MV-4-11 (cell line): ENCODE measurements at places on chromosomes 16 and 17.

DNA sequence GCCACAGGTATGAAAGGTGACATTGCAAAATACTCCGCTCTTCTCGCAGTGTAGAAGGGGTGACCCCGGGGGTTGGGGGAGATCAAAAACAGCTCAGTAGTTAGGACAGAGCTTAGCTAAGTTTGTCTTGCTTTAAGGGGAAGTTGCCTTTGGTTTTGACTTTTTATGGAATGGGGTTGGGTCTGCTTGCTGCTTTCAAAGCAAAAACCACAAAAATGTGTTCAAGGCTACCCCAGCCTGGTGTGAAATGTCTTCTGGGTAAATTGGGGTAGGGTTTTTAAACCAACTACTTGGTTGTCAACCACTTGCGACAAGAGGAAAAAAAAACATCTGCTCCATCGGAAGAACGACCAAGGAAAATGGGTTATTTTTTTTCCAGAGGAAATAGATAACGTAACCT lies 6.2 kb downstream of the FUS start:
- peak; percentile 81 for DNase-seq

- no peak for DNase-seq
Observed at GRCh38 chr16:73321853-73322252, 273.9 kb upstream of the ZFHX3 start.

DNA sequence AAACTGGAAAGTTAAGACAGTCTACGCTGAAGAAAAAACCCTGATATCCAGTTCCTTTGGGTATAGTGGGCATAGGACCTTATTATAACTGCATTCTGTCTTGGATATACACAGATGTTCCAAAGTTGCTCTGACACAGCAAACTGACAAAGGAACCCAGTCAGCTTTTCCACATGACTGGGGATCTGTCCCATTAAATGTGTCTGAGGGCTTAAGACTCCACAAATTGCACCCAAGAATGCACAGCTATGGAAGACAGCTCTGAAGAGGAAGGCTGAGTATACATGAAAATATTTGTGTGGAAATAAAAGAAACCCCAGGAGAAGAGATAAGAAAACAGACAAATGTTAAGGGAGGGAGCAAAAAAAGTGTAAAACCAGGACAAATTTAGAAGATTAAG lies 114.1 kb downstream of the SPAG9 start:
- no peak for DNase-seq

DNA sequence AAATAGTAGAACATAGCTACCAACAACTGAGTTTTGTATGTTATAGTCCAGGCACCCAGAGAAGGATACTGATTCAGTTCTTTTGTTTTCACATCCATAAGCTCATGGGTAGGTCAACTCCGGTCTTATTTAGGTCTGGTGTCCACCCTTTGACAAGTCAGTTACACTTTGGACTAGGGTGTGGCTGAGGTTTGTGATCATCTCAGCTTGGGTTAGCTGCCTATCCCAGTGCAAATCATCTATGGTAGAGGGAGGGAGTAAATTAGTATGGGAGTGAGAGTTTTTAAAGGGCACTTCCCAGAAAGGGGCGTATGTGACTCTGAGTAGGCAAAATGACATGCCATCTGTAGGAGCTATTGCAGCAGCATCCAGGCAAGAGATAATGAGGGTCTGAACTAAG lies 66.1 kb downstream of the TANC2 start:
- no peak for DNase-seq

- DNase-seq, result no peak
Observed at GRCh38 chr17:71482625-71483024, 638.2 kb upstream of the SOX9 start.

GRCh38 chr17:82449883-82450356 lies 632 bp downstream of the CYBC1 start:
- DNase-seq, result no peak

GRCh38 chr17:81396722-81397313 lies 1.6 kb downstream of the BAHCC1 start:
- no peak for DNase-seq

DNA sequence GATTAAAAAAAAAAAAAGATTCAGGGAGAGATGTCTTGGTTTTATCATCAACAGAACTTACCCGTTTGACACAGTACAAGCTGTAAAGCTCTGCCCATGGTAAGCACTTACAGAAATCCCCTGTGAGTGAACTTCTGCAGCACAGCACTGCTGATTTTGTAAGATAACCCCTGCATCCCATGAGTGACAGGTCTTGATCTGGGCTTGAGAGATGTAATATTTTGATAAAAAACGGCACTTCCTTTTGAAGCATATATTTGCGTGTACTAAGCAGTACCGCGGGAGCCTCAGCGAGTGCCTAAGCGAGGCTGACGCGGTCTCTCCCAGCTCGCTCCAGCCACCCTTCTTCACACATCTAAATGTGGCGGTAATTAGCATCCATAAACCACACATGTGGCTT lies 50.5 kb downstream of the IKZF3 start:
- no peak for DNase-seq

- no peak for DNase-seq
Observed at GRCh38 chr17:13765701-13766100, 164.0 kb upstream of the HS3ST3A1 start.
